ENCODE measurements at places on chromosomes 7 and 10.

- DNase-seq, result no peak
Observed at GRCh38 chr10:30842894-30843293, 188.8 kb downstream of the ZNF438 start.

DNA sequence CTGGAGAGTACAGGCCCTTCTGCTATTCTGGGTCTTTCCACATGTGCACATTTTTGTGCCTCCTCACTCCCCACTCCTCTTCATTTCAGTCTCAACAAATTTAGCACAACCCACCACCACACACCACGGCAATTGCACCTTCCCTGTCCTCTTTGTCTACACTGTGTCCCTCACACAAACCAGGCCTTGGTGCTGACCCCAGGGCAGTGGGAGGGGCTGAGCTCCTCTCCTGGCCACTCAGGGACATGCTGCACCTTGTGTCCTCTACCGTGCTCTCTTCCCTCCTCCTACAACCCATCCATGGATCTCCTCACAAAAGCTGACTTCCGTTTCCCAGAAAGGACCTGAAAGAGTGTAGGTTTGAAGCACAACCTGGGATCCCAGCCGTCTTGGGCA, 90.9 kb upstream of the IKZF1 start:
- DNase-seq, result no peak

GRCh38 chr7:39761449-39761848, 138.1 kb downstream of the RALA start:
- no peak for DNase-seq

GRCh38 chr7:42605406-42606192, 306.3 kb downstream of the C7orf25 start:
- no peak for DNase-seq

DNA sequence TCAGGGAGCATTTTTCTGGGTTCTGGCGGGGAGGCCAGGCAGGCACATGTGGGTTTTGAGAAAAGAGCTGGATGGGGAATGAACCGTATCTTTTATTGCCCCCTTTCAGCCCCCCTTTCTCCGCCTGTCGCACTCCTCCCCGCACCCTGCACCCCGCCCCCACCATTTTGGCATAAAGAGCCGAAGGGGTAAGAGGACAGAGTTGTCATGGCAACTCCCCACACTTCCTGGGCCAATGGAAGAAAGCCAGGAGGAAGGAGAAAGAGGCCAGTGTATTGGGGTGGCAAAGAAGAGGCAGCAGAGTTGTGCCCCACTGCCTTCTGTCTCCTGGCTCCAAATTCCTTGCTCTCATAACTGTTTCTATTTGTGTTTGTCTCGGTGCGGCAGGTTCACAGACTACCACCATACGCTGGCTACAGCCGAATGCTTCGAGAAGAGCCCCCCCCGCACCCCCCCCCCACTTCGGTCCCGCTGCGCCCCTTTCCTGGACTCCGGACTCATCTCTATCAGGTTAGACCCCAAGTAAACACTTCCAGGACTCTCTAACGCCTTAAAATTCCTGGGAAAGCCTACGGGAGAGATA, 3.4 kb downstream of the KCNIP2 start:
- no peak for DNase-seq

DNA sequence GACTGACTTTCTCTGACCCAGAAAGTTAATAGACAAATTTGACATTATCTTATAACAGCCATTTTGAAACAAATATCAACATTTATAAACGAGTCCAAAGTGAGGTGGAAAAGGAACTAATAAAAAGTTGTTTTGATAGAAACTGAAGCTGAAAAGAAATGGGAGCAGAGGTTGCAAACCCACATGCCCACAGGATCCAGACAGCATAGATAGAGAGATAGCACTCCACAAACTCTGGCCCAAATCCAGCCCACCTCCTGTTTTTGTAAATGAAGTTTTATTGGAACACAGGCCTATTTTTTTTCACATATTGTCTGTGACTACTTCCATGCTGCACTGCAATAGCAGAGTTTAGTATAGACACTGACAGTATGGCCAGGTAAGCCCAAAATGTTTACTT, 171.9 kb downstream of the PRKG1 start:
- no peak for DNase-seq

GRCh38 chr7:136640977-136641376, 227.5 kb upstream of the CHRM2 start:
- DNase-seq, result no peak

DNA sequence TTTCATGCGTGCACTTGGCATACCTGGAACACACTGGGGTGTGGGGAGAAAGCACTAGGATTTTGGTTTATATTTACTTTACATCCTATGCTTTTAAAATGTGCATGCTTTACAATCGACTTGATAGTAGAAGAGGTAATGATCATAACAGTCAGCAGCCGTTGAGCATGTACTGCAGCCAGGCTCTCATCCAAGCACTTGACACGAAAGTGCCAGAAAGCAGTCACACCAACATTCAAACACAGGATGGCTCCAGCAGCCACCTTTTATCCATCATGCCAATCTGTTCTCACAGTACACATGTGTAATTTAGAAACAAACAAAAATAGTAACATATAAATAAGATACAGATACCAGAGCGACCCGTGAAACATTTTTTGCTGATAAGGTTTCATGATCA, 1.2 kb upstream of the FAM241B start:
- no peak for DNase-seq

- no peak for DNase-seq
Observed at GRCh38 chr7:149228831-149229471, 10.5 kb upstream of the ZNF212 start.

DNA sequence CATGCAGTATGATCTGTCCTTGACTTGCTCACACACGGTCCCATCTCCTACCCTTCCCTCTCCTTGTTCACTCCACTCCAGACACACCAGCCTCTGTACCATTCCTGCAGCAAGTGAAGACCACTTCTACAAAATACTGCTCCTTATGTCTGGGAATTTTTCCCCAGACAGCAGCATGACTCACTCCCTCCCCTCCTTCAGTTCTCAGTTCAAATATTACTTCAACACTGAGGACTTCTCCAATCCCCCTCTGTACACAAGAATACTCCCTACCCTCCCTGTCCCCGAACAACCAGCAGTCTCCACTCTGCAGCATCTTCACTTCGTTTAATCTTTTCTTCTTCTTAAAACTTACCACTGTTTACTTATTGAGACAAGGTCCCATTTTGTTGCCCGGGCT, 474.0 kb downstream of the GPAM start:
- DNase-seq, result no peak

DNA sequence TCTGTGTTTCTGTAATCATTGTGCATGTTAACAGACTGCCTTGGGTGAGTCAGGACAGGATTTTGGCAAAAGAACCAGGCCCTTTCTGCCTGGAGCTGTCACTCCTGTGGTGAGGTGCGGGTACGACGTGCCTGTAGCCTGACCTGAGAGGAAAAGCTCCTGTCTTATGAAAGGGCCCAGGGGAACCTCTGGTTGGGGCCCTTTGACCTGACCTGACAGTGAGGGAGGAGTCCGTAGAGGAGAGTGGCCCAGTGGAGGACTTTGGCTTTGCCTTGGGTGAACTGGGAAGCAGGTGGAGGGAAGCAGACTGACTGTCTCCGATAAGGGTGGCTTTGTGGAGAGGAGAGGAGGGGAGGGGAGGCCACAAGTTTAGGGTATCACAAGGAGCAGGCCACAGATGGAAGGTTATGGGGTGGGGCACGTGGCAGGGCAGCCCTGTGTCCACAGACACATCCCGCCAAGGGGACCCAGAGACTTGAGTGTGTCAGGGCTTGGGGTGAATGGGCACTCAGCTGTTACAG, 6.9 kb downstream of the PFKP start:
- no peak for DNase-seq

- no peak for DNase-seq
Observed at GRCh38 chr10:47033081-47033480, 121.9 kb downstream of the PTPN20 start.

GRCh38 chr10:114060456-114060855, 16.8 kb downstream of the ADRB1 start:
- no peak for DNase-seq

DNA sequence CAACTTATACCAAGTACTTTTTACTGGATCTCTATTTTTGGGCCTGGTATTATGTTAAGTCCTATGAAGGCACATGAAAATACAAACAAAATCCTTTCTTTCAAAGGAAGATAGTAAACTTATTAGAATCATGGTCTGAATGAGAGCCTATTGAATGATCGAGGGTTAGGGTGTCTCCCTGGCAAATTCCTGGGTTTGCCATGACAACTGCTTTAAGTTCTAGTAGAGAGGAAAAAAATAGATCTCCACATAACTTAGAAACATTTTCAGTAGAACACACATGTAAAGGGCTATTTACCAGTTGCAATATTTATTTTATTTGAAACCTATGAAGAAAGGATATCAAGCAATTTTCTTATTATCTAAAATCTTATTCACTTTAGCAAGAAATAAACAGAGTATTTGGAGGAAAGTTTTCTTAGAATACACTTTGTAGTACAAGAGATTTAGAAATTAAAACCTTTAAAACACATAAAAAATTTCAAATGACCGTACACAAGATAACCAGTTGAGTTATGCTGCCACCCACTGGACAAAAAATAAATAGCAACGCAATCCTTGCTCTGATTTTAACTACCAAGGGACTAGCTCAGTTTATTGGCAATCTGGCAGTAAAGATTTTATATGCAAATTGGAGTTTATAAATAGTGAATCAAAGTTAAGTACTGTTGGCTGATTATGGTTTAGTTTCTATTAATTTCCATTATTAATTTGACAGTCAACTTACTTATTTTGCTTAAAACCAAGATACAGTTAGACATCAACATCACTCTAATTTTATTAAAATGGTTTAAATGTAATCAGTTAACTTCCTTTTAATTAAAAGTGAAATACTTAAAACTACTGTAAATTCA, 33.9 kb downstream of the CACUL1 start:
- peak; percentile 98 for DNase-seq

DNA sequence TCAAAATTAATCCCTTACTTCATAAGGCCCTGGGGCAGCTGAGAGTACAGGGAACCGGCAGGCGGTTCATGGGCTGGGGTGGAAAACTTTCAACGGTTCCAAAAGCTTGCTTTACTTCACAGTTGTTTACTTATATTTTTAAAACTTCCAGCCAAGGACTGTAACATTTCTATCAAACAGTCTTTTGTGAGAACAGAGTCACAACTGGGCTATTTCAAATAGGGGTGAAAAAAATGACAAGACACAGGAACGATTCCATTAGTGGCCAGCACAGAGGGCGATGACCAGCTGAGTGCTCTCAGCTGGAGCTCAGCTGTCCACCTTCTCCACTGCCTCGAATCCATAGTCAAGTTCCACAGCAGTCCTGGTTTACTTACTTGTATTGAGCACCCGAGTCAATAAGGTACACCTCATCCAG, 48.2 kb downstream of the XPNPEP1 start:
- no peak for DNase-seq

DNA sequence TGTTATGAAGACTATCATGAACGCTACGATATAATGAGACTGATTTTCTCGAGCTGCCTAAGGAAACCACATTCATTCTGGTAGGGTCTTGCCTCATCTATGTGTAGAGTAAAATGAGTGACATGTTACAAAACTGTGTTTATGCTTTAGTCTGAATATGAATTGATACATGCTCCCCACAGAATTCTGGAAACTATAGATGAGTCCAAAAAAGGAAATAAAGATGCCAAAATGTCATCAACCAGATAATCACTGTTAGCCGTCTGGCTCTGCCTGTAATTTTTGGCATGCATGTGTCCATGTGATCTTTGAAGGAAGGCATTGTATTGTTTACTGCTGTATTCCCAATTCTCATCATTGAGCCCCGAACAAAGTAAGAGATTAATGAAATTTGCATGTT, 42.6 kb upstream of the GPR37 start:
- DNase-seq, result no peak

DNA sequence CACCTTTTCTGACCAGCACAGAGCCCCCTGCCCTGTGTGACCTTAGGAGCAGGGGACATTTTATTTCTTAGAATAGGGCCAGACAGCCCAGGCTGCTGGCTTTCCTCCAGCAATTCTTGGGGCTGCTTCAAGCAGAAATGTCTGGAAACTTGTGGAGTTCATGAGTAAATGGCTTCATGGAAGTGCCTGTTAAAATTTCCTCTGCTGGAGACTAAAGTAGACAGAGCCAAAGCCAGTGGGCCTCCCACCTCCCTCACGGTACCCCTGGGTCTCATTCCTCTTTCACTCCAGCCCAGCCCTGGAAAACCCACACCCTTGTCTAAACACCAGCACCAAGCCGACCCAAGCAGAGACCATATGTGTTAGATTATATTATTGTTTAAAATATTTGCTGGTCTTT, 505.5 kb upstream of the ZMIZ1 start:
- no peak for DNase-seq

- DNase-seq, result no peak
Observed at GRCh38 chr10:122696687-122697086, 3.0 kb downstream of the C10orf120 start.

- DNase-seq, result peak; percentile 68
Observed at GRCh38 chr7:134755422-134756022, 23.9 kb upstream of the CALD1 start.

- DNase-seq, result no peak
Observed at GRCh38 chr10:91745090-91745831, 53.0 kb upstream of the TNKS2 start.

DNA sequence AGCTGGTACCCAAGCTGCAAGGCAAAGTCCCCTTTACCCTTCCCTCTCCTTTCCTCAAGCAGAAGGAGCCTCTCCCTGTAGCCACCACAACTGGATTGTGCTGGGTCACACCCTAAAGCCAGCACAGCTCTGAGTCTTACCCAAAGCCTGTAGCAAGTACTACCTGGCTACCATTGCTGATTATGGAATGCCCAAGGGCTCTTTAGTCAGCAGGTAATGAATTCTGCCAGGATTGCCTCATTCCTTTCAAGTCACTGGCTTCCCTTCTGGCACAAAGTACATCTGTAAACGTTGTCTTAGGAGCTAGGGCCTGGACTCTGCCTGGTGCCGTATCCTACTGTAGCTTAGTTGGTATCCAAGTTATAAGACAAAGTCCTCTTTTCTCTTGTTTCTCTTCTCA, 52.0 kb downstream of the FAS start:
- DNase-seq, result no peak

GRCh38 chr10:43386549-43386948, 15.1 kb downstream of the FXYD4 start:
- DNase-seq, result no peak

DNA sequence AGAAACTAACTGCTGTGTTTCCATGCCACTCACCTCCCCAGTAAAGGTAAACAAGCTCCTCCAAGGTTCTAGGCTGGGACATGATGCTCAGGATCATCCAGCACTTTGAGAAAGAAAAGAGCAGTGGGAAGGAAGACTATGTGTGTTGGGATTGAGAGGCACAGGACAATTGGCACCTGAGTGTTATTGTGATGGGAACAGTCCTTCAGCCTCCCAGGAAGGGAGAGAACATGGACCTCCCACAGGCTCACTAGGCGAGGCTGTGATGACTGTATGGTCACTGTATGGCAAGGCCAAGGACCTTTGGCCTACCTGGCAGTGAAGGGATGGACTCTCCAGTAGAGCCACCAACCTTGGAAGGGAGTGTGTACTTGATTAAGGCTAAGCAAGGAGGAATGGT, 123.2 kb upstream of the UNC5B start:
- no peak for DNase-seq

DNA sequence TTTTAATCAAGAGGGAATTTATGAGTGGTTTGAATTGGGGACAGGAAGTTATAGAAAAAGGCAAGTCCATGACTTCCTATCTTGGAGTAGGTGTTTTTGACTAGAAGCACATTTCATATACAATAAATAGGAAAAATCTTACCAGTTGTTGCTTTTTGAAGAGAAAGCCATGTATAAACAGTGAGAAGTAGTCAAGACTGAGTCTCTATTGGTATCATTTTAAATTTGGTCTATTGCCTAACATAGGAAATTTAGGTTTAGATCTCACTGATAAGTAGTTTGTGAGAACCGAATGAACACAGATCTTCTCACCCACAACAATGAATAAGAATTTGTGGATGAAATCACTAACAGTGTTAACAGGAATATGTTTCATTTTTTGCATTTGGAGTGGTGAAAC, 387.2 kb downstream of the BBS9 start:
- DNase-seq, result no peak
